ENCODE measurements at places on chromosomes 3 and 15.

GRCh38 chr15:32775103-32775502, 57.3 kb downstream of the GREM1 start:
- DNase-seq = no peak

DNA sequence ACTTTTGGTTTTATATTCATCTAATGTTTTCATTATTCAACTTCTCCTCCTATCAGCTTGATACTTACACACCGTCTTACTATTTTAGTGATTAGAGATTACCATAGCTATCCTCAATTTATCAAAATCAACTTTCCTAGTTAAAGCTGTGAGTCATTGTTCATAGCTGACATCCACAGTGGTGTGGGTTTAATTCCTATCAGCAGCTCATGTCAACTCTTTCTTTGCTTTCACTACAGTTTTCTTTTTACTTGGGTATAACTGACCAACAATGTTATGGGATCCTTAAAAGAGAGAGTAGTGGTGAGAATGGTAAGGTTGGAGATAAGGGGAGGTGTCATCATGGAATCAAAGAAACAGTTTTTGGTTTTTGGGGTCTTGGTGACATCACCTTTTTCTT, 112.7 kb downstream of the NFKBIZ start:
- peak; percentile 27 for DNase-seq

DNA sequence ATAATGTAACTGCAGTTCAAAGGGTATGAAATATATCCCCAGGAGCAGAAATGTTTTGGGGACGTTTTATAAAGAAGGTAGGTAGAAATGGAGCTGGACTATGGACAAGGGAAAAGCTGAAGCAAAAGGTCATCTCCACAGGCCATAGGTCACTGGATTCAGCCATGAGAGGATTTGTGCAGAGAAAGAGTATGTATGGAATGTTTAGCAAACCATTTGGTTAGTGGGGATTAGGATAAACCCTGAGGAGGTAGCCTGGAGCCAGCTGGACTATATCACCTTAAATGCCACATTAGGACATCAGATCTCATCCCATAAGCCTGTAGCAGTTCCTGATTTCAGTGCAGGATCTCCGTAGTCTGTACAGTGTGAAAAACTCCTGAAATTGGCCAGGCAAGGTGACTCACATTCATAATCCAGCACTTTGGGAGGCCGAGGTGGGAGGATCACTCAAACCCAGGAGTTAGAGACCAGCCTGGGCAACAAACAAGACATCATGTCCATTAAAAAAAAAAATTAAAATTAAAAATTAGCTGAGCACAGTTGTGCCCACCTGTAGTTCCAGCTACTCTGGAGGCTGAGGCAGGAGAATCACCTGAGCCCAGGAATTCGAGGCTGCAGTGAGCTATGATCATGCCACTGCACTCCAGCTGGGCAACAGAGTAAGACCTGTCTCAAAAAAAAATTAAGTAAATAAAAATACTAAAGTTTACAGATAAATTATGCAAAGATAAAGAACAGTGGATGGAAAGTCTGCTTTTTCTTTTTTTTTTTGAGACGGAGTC, 4.7 kb downstream of the IP6K1 start:
- DNase-seq = no peak

DNA sequence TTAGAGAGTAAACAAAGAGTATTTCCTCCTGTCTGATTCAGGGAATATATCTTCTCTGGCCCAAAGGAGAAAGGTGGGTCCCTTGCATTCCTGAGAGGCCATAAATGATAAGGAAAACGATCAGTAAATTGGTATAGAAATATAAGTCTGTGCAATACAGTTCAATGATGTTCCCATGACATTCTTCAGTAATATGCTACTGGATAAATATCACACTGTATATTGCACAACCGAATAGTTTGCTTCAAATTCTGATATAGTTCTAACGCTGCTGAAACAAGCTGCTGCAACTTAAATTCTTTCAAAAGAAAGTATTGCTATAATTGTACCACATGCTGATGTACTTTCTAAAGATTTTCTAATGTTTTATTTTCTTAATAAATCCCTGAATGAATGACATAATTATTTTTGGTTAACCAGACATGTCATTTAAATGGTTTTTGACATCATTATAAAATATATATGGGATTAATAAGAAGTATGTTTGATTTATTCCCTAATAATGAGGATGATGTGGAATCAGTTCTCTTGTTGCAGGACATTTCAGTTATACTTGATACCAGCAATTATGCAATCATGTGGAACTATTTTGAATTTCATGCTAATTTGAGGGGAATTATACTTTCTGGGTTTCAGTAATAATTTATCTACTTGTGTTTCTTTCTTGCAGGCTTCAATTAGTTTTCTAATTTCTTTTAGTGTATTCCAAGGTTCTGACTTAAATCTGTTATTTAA, 44.9 kb downstream of the FGF7 start:
- no peak for DNase-seq

GRCh38 chr3:108036401-108036800, 54.4 kb downstream of the CD47 start:
- DNase-seq = no peak

DNA sequence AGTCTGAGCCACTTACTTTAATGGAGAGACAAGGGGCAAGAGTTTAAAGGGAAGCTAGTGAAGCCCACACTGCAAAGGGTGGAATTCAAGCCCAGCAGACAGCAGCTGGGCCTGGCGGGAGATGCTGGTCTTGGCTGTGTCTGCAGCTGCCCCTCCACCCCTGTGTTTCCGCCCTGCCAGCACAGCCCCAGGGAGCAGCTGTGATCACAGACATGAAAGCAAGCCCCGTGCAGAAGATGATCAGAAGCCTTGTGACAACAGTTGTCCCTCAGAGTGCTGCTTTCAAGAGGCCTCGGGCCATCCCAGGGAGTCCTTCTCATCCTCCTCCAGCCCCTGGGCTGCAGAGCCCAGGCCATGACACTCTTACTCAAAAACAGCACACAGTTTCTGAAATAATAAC, 24.1 kb upstream of the SLC6A1 start:
- peak; percentile 63 for DNase-seq

DNA sequence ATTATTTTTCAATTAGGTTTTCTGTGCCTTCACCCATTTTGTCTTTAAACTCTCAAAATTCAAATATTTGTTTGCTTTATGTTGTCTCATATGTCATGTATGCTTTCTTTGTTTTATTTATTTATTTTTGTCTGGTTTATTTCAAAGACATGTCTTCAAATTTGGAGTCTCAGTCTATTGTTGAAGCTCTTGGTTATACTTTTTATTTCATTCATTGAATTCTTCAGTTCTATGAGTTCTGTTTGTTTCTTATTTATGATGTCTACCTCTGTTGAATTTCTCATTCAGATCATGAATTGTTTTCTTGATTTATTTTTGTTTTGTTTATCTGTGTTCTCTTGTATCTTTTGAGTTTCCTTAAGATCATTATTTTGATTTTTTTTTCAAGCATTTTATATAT, 55.6 kb downstream of the AP4E1 start:
- no peak for DNase-seq

DNA sequence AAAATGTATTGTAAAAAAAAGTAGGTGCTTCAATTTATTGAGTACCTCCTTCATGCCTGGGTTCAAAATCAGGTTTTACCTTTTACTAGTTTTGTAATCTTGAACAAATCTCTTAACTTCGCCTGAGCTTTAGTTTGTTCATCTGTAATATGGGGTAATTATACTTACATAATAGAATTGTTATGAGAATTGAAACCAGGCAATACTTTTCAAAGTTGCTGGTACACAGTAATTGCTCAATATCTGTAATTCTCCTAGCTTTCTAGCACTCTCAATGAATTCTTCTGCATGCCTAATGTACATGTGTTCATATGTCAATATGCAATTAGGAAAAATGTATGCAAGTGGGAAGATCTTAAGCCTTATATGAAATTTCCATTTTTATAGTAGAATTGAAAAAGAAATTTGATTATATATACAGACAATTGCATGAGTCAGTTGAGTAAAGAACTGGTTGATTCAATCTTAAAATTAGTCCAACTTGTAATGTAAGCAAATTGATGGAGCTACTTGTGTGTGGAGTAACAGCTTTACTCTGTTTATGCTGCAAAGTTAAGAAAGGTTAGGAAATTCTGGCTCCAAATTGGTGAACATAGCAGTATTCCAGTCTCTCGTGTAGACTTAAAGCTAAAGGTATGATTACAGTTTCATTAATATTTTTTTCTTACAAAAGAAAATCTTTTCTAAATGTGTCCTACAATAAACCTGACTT, 4.1 kb downstream of the TNFSF10 start:
- DNase-seq = no peak

DNA sequence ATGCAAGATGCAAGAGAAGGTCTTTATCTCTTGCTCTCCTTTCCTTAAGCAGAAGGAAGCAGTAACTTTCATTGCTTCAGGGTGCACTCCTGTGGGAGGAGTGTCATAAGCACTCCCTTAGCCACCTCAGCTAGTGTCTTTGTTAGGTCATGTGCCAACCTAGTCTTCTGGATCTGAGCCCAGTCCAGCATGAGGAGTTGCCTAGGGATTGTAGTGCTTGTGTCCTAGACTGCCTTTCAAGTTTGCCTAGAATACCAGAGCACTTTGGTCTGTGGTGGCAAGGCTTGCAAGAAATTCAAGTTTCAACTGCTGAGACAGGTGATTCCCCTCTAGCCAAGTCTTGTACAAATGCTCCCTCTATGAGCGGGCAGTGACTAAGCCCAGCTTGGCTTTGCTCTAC, 633.6 kb downstream of the ZNF385D start:
- DNase-seq = no peak

GRCh38 chr3:159763011-159763601, 225.5 kb upstream of the IL12A start:
- no peak for DNase-seq

GRCh38 chr3:177468331-177468730, 271.0 kb upstream of the TBL1XR1 start:
- no peak for DNase-seq

GRCh38 chr3:138253609-138254008, 66.5 kb downstream of the ARMC8 start:
- DNase-seq = no peak

DNA sequence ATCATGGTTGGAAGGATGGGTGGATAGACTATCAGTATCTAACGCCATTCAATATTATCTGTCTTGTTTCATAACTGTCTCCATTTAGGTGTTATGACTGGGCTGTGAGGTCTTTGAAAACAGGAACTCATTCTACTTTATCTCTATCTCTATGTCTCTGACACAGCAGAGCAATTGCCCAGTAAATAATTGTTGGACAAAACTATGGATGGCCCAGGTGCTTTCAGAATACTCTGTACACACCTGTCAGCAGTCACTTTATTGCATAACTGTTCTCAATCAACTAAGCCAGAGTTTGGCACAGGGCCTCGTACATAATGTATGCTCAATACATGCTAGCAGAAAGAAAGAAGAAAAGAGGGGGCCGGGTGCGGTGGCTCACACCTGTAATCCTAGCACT, 210.3 kb downstream of the OPA1 start:
- no peak for DNase-seq

- no peak for DNase-seq
Observed at GRCh38 chr15:74839526-74840395, 3.2 kb downstream of the ULK3 start.

GRCh38 chr3:173750095-173750494, 352.6 kb downstream of the NLGN1 start:
- no peak for DNase-seq

GRCh38 chr15:70469651-70470555, 293.5 kb downstream of the UACA start:
- DNase-seq = no peak

DNA sequence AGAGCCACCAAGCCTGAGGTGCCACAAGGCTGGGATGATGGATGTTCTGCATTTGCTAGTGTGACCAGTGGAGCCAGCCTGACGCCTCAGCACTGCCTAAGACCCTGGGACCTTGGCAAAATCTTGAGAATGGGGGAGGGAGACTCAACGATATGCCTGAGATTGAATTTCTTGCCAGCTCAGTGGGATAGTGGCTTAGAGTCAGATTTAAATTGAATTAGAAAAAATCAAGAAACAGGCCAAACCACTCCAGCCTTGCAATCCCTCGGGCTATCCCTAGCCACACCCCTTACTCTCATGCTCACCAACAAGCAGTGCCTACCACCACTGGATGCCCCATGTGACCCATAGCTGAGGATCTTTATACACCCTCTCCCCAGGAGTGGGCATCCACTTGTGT, 18.7 kb upstream of the PDE8A start:
- DNase-seq = no peak

- no peak for DNase-seq
Observed at GRCh38 chr15:58331560-58331912, 100.3 kb upstream of the LIPC start.

GRCh38 chr3:99839613-99840012, 22.0 kb downstream of the CMSS1 start:
- DNase-seq = no peak

GRCh38 chr3:124620600-124621063, 109.6 kb upstream of the UMPS start:
- DNase-seq = no peak

GRCh38 chr3:138465925-138466324, 31.5 kb downstream of the ESYT3 start:
- DNase-seq = no peak

- no peak for DNase-seq
Observed at GRCh38 chr15:67433495-67434099, 87.3 kb upstream of the C15orf61 start.

GRCh38 chr3:196477678-196478077, 25.9 kb downstream of the RNF168 start:
- no peak for DNase-seq

DNA sequence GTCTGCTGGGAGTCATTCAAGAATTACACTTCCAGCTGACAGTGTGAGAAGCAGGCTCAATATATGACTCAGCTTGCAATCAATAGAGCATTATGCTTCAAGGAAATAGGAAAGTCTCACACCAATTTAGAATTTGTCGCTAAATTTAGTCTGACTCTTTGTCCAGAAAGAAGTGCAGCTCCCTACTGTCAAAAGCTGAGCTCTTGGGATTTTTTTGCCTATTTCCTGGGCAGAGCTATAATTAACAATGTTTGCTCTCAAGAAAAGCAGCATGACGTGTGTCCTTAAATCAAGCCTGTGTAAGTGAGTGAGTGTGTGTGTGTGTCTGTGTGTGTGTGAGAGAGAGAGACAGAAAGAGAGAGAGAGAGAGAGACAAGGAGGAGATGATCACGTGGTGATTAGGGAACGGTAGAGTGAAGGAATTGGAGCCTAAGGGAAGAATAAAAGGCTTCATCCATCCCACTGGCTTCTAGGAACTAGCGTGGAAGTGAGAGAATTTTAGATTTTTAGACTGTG, 16.4 kb upstream of the SLC35G2 start:
- DNase-seq = peak; percentile 24

DNA sequence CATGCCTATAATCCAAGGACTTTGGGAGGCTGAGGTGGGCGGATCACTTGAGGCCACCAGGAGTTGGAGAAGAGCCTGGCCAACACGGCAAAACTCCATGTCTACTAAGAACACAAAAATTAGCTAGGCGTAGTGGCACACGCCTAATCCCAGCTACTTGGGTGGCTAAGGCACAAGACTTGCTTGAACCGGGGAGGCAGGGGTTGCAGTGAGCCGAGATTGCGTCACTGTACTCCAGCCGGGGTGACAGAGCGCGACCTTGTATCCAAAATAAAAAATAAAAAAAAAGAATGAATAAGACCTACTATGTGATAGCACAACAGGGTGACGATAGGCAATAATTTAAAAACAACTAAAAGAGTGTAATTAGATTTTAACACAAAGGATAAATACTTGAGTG, 3.5 kb downstream of the XRN1 start:
- DNase-seq = no peak

- DNase-seq = no peak
Observed at GRCh38 chr3:52481819-52482521, 13.2 kb upstream of the STAB1 start.
